Neural crest cell (in vitro differentiated cells): ENCODE measurements at places on chromosomes 12 and 14. TPM values are rescaled to one million over a fixed set of nuclear protein-coding genes. Genes with fewer than 3 reads are reported as not detected.

The GUCY2C gene
- not detected in 2 replicates for total RNA-seq

The ARHGDIB gene
- total RNA-seq = 1.2 and 1.5 TPM in 2 replicates

The SPX gene
- 0.19 and 0.36 TPM in 2 replicates for total RNA-seq

The GPR84 gene
- total RNA-seq = not detected in 2 replicates

DNA sequence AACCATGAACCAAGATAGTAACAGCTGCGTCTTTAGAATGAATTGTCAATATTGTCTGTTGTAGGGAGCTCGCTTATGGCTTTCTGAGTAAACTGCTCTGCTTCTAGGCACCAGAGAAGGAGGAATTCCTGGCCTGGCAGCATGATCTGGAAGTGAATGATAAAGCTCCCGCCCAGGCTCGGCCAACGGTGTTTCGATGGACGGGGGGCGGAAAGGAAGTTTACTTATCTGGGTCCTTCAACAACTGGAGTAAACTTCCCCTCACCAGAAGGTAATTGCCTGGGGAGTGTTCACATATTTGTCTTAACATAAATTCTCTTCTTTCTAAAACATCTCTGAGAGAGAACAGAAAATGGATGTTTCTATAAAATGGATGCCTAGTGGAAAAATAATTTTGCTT, 4.3 kb downstream of the PRKAB1 start:
- no peak overlapping the region for H3K27ac ChIP-seq
- H3K4me3 ChIP-seq = peak overlapping the region; percentile 58
- peaks cover 13% of the 10 kb centered on the region for H3K36me3 ChIP-seq

GRCh38 chr12:121021754-121022153, 5.5 kb upstream of the C12orf43 start:
- peaks cover 9% of the 10 kb centered on the region for H3K27me3 ChIP-seq
- no peak for DNase-seq
- no peaks in the 10 kb centered on the region for H3K4me1 ChIP-seq
- no peaks in the 10 kb centered on the region for H3K36me3 ChIP-seq
- no peak overlapping the region for H3K4me3 ChIP-seq
- no peak overlapping the region for H3K27ac ChIP-seq

- no peak for DNase-seq
- H3K4me3 ChIP-seq = no peak overlapping the region
Measured at GRCh38 chr14:104784846-104785707, 10.5 kb downstream of the AKT1 start.

DNA sequence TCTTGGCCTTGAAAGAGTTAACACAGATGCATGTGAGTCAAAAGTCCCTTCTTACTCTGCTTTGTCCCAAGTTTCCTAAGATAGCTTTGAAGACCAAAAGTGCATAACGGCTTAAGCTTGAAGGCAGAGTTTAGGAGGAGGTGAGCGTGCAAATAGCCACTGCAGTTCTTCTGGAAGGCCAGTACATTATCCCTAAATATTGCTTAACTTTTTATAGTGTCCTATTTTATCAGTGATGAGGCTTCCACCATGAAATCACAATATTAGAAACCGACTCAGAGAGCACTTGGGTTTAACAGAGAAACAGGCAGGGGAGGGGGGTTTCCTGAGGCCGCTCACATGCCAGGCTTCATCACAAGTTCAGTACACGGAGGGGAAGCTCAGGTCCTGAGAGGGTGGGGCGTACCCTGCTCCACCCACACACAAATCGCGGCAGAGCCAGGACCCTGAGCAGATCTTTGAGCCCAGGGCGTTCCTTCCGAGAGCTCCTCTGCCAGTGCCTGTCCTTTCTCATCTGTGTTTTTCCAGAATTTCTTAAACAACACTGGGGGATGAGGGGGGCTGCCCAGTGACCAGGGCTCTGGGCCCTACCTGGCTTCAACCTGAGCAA, 26.8 kb upstream of the BDKRB2 start:
- peaks cover 13% of the 10 kb centered on the region for H3K27me3 ChIP-seq
- H3K27ac ChIP-seq = peak overlapping the region; percentile 51
- H3K4me1 ChIP-seq = peaks cover 5% of the 10 kb centered on the region
- no peaks in the 10 kb centered on the region for H3K36me3 ChIP-seq
- no peak overlapping the region for H3K4me3 ChIP-seq

DNA sequence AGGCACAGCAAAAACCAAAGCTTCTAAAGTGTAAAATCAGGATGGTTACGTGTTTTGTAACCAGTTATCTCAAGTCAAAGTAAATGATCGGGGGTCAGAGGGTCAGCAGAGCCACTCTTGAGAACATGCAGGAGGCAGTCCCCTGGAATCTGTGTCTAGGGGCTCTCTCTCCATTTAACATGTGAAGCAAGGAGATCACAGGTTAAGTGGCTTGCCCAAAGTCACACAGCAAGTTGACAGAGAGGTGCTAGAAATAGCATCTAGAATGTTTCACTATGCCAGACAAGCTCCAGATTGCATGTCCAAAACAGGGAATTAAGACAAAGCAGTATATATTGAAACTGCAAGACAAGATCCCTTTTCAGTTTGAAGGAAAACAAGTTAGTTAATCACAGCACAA, 33.4 kb downstream of the PPTC7 start:
- no peaks in the 10 kb centered on the region for H3K27me3 ChIP-seq
- no peak overlapping the region for H3K27ac ChIP-seq
- H3K4me1 ChIP-seq = peaks cover 10% of the 10 kb centered on the region
- H3K36me3 ChIP-seq = no peaks in the 10 kb centered on the region
